ENCODE measurements at places on chromosomes 2 and 18.

GRCh38 chr2:15938803-15939555 lies 1.4 kb upstream of the MYCN start:
- DNase-seq, result no peak

DNA sequence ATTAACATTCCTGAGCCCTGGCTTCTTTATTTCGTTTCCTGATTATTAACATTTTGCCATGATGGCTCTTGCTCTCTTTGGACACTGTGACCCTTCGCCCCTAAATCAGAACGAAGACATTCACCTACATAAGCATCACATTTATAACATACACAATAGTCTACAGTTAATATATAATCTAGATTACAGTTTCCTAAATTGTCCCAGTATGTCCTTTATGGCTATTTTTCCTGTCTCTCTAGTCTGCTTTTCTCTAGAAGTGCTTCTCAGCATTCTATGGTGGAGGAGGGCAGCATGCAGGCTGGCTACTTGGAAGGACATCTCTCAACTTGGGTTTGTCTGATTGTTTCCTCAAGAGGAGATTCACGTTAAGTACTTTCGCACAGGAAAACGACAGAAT lies 49.9 kb downstream of the FAM210A start:
- DNase-seq, result no peak

DNA sequence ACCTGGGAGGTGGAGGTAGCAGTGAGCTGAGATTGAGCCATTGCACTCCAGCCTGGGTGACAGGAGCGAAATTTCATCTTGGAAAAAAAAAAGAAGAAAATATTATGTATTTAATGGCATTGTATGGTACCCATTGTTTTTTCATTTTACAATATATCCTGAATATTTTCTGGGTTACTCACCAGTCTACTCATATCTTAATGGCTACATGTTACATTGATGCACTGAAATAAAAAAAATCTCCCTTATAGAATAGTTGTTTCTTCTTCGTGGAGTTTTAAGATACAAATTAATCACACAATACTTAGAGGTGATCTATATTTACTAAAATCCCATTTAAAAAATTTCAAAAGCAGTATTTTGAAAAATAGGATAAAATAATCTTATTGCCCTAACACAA lies 66.3 kb upstream of the XPO1 start:
- DNase-seq, result no peak

DNA sequence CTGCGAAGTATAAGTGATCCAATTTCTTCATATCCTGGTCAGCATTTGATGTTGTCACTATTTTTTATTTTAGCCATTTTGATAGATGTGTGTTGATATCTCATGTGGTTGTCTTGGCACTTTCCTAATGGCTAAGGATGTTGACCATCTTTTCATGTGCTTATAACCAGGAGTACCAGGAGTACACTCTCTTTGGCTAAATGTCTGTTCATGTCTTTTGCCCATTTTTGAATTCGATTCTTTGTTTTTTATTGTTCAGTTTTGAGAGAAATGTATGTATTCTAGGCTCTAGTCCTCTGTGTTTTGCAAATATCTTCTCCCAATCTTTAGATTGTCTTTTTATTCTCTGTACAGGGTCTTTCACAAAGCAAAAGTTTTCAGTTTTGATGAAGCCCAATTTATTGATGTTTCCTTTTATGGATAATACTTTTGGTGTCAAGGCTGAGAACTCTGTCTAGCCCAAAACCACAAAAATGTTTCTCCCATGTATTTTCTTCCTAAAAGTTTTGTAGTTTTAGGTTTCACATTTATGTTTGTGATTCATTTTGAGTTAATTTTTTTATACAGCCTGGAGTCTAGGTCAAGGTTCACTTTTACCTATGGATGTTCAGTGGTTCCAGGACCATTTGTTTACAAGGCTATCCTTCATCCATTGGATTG lies 65.4 kb downstream of the SDC1 start:
- DNase-seq, result no peak

- DNase-seq, result no peak
Measured at GRCh38 chr18:58599106-58599505, 29.8 kb downstream of the ALPK2 start.

GRCh38 chr18:70195852-70196434 lies 9.5 kb downstream of the RTTN start:
- no peak for DNase-seq

DNA sequence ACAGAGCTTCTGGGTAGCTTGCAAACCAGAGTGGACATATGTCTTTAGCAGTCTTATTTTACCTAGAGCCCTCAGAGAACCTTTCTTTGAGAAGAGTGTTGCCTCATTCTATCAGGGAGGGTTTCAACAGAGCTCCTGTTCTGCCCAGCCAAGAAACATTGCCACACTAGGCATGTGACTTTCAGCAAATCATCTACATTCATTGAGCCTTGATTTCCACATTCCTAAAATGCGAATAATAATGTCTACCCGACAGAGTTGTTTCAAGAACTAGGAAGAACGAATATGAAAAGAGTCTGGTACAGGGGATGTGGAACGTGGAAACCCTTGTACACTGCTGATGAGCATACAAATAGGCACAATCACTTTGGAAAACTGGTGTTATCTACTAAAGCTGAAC lies 7.8 kb upstream of the PRKAG3 start:
- DNase-seq, result no peak

Measured in thoracic aorta (tissue), 2 donors.